ENCODE measurements at places on chromosomes 4 and X. TPM values are rescaled to one million over a fixed set of nuclear protein-coding genes. Genes with fewer than 3 reads are reported as not detected.

Gene CENPVL1
- total RNA-seq, result not detected

Gene PNPLA4
- 10.1 TPM for total RNA-seq

Gene LDB2
- total RNA-seq, result not detected

Gene CNGA2
- total RNA-seq, result not detected

Gene SOWAHD
- total RNA-seq, result 0.21 TPM

Gene VCX2
- total RNA-seq, result not detected

Gene GLOD5
- not detected for total RNA-seq

Gene WDR1
- 218 TPM for total RNA-seq

All from A549 treated with CORT108297 at 1 μM for 4 hours (cell line).